MM.1S (cell line): ENCODE measurements at places on chromosomes 7 and 10.

DNA sequence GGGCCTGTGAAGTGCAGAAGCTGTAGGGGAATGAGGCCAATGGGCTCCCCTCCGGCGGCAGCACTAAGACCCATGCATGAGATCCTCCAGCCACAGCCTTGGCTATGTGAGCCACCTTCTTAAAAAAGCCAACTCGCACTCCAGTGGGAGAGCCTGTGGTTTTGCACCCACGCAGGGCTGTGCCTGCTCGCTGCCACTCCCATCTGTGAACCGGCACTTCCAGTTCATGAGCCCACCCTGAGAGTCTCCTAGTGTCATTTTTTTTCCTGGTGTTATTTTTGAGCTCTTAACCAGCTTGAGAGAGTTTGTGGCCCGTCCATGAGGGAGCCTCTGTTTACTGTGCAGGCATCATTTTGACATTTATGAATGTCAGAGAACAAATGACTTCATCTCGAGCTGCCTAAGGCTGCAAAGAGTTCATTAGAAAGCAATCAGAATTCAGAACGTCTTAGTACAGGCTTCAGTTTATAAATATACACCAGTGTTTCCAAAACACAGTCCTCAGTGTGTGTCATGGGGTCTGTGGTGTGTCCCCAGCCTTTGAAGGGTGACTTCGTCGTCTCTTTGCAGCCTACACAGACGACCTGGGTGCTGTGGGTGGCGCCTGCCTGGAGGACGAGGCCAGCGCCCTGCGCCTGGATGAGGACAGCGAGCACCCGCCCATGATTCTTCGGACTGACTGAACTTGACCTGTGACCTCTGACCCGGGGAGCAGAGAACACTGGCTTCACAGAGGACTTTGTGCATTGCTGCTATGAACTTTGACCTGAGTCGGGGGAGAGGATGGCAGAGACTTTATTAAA, 40.4 kb downstream of the WIPI2 start:
- no peak for DNase-seq

- no peak for DNase-seq
Measured at GRCh38 chr7:134593530-134594392, 44.9 kb downstream of the AKR1B15 start.

DNA sequence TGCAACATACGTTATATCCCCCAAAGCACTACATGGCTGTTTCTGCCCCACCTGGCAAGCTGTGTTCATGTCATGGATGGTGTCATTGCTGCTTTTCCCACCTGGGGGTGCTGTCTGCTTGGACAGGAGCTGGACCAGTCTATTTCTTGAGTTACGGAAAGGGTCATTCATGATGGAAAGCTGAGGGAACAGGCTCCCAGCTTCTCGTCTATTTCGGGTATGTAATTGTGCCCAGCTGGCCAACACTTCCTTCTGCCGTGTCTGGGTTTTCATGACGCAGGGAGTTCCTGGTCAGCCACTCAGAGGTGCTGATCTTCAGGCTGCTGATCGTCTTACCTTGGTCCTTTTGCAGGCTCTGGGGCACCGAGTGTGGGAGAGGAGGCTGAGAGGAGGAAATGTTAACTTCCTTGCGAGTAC, 8.6 kb downstream of the BTBD16 start:
- no peak for DNase-seq

- DNase-seq, result no peak
Measured at GRCh38 chr10:63744060-63744941, 223.1 kb downstream of the REEP3 start.

- no peak for DNase-seq
Measured at GRCh38 chr7:151420144-151420543, 10.3 kb upstream of the WDR86 start.

- DNase-seq, result no peak
Measured at GRCh38 chr7:116446212-116446855, 53.2 kb upstream of the CAV2 start.

- no peak for DNase-seq
Measured at GRCh38 chr10:64156166-64156565, 635.0 kb downstream of the REEP3 start.

- DNase-seq, result peak; percentile 51
Measured at GRCh38 chr10:98262571-98262970, 5.4 kb downstream of the LOXL4 start.

DNA sequence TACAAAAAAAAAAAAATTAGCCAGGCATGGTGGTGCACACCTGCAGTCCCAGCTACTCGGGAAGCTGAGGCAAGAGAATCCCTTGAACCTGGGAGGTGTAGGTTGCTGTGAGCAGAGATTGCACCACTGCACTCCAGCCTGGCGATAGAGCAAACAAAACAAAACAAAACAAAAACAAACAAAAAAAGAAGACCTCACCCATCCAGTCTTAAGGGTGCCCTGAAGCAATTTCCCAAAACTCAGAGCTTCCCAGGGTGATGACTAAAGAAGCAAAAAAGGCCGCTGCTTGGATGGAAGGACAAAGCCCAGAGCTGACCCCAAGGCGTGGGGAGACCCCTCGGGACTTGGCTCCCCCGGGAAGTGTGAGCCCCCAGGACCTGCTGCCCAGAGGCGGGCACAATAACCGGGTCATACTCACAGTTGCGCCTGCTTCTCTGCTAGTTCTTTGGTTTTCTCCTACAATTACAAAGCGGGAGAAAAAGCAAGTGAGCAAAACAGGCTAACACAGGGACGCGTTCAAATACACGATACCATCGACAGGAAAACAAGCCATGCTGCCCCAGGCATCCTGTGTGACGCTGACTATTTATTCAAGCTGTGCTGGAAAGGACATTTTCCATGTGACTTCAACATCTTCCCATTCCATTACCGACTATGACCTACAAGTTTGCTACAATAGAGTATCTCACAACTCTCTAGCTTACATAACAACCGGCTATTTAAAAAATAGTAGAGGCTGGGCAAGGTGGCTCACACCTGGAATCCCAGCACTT, 29.9 kb downstream of the PAPOLB start:
- DNase-seq, result no peak

DNA sequence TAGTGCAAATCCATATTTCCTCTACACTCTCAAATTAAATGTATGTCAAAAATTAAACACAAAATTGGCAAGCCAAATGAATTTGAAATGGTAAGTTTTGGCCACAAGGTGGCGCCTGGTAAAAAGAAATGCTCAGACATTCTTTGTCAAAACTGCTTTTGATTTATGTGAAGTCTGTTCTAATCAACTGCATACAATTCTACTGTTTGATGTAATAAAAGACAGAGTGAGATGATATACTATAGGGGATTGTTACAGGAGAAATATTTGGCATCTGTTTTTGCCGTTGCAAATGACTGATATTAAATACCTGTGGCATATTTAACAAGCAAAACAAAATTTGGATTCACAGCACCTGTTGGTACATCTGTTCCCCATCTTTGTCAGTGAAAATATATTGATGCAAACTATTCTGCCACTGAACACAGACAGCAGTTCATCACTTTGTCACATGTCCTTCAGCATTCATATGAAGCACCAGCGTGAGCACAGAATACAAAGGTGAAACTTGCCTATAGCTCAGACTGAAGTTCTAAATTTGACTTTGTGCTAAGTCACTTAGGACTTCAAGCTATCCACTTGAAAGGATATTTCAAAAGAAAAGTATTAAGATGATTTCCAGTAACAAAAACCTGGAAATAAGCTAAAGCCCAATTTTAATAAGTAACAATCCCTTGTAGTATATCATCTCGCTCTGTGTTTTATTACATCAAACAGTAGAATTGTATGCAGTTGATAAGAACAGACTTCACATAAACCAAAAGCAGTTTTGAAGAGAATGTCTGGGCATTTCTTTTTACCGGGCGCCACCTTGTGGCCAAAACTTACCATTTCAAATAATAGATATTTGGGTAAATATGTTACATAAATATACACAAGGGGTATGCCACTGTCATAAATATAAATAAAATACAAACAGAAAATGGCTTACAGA, 10.2 kb upstream of the CH25H start:
- peak; percentile 75 for DNase-seq

- DNase-seq, result no peak
Measured at GRCh38 chr10:103668351-103669242, 175.1 kb downstream of the NEURL1 start.

DNA sequence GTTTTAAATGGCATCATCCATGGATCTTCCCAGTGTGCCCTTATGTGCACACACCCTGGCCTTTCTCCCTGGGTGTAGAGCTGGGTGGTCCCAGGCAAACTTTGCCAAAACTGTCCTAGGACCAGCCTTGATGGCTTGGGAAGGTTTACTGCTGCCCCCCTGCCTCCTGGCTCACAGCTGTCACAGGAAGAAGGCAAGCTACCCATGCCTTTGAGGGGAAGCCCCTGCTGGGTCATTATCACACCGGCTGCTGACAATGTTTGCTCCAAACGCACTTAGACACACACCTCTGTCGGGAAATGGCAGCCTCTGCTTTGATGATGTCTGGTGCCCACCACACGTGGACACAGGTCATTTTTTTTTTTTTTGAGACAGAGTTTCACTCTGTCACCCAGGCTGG, 25.2 kb upstream of the FIGNL1 start:
- DNase-seq, result no peak

DNA sequence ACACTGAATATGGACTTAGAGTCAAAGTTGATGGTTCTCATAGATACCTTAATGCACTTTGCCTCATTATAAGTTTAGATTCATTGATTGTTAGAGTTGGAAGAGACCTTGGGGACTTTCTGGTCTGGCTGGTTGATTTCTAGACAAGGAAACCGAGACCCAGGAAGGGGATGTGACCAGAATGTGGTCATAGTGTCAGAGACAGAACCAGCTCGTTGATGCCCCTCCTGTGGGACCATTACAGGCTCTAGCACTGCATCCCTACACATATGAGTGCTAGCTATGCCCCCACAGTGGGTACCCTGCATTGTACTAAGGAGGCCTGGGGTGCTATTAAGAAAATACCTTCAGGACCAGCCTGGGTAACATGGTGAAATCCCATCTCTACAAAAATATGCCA, 306.6 kb downstream of the CAMK1D start:
- DNase-seq, result no peak

- DNase-seq, result no peak
Measured at GRCh38 chr10:114458216-114458920, 54.1 kb upstream of the AFAP1L2 start.

- no peak for DNase-seq
Measured at GRCh38 chr10:103726637-103727036, 128.7 kb downstream of the SH3PXD2A start.

GRCh38 chr7:113715262-113715661, 203.5 kb downstream of the PPP1R3A start:
- DNase-seq, result no peak

- DNase-seq, result peak; percentile 65
Measured at GRCh38 chr10:101780818-101781654, 2.2 kb downstream of the NPM3 start.

DNA sequence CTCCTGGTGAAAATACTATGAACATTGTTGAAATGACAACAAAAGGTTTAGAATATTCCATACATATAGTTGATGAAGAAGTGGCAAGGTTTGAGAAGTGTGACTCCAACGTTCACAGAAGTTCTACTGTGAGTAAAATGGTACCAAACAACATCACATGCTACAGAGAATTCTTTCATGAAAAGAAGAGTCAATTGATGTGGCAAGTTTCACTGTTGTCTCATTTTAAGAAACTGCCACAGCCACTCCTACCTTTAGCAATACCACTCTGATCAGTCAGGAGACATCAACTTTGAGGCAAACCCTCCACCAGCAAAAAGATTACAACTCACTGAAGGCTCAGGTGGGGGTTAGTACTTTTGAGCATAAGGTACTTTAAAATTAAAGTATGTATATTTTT, 693.3 kb downstream of the GRID1 start:
- DNase-seq, result no peak

- DNase-seq, result no peak
Measured at GRCh38 chr10:103871006-103871405, 15.6 kb upstream of the SH3PXD2A start.

GRCh38 chr10:99870123-99870730, 87.8 kb downstream of the ABCC2 start:
- DNase-seq, result no peak

GRCh38 chr10:68137171-68137570, 27.9 kb downstream of the MYPN start:
- no peak for DNase-seq

DNA sequence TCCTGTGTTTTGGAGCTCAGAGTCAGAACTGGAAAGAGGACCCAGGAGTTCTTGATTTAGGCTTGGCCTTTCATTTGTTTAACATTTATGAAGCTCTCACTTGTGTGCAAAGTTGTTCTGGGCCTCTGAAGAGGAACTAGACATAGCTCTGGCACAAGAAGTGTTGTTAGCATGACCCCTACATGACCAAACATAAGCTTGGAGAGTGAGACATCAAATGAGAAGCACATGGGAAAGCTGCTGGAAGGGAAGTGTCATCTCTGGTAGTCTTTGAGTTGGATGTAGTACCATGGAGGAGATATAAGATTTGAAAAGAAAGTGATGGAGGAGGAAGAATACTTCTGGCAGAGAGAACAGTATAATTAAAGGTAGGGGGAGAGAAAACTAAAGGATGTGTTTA, 370.1 kb downstream of the ADRA2A start:
- DNase-seq, result no peak

- DNase-seq, result no peak
Measured at GRCh38 chr10:13445656-13446400, 83.0 kb downstream of the BEND7 start.

DNA sequence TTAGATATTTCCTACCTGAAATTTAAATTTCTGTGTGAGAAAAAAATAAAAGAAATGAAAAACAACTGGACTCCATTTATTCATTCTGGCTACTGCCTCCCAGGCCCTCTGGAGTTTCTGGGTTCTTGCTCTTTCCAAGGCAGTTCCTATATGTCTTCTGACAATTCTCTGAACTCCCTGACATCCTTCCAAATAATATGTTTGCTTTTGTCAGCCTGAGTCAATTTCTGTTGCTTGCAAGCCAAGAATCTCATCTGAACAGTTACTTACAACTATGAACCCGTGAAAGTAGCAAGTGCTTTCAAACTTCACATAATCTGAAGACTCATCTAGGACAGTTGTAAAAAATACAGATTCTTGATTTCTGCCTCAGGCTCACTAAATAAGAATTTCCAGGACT, 216.7 kb upstream of the NPVF start:
- no peak for DNase-seq

GRCh38 chr7:111532625-111533024, 29.7 kb downstream of the IMMP2L start:
- DNase-seq, result no peak

DNA sequence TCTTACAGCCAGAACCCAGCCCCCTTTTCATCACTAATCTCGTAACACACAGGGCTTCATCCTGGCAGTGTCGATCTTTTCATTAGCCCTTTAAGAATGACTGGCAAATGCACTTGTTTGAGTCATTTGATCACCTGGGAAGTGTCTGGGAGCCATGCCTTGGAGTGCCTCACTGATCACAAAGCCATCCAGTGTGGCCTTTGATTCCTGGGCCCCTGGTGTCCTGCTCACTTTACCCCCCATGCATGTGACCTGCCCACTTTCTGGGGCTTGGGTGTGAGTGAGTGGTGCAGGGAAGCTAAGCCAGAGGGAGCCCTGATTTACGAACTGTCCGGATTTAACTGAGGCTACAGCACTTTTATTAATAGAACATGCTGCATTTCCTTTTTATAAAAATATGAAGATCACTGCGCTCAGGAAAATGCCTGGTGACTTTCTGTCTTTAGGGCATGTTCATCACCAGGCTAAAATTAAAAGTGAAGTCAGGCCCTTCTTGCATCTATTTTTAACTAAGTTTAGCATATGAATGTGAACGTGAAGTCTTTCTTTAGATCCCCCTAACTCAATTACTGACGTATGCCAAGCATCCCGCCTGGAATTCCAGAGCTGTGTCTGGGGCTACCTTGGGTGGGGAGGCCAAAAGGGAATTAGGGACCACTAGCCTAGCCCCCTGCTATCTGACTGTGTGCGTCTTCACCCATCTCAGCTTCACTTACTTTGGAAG, 23.6 kb downstream of the RBM20 start:
- DNase-seq, result no peak

- no peak for DNase-seq
Measured at GRCh38 chr7:77813180-77813579, 14.6 kb downstream of the PHTF2 start.
